ENCODE measurements at places on chromosomes 4 and X.

DNA sequence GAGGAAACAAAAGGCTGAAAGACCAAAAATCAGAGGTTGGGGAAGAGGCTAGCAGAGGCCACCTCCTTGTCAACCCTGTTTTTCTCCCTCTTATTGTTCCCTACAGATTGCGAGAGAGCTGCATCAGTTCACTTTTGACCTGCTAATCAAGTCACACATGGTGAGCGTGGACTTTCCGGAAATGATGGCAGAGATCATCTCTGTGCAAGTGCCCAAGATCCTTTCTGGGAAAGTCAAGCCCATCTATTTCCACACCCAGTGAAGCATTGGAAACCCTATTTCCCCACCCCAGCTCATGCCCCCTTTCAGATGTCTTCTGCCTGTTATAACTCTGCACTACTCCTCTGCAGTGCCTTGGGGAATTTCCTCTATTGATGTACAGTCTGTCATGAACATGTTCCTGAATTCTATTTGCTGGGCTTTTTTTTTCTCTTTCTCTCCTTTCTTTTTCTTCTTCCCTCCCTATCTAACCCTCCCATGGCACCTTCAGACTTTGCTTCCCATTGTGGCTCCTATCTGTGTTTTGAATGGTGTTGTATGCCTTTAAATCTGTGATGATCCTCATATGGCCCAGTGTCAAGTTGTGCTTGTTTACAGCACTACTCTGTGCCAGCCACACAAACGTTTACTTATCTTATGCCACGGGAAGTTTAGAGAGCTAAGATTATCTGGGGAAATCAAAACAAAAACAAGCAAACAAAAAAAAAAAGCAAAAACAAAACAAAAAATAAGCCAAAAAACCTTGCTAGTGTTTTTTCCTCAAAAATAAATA, 179.9 kb downstream of the AR start:
- DNase-seq, result no peak

- no peak for DNase-seq
Measured at GRCh38 chrX:31969714-31970113, 897.9 kb upstream of the FTHL17 start.

- DNase-seq, result peak; percentile 37
Measured at GRCh38 chr4:134470544-134470943, 269.0 kb upstream of the PABPC4L start.

DNA sequence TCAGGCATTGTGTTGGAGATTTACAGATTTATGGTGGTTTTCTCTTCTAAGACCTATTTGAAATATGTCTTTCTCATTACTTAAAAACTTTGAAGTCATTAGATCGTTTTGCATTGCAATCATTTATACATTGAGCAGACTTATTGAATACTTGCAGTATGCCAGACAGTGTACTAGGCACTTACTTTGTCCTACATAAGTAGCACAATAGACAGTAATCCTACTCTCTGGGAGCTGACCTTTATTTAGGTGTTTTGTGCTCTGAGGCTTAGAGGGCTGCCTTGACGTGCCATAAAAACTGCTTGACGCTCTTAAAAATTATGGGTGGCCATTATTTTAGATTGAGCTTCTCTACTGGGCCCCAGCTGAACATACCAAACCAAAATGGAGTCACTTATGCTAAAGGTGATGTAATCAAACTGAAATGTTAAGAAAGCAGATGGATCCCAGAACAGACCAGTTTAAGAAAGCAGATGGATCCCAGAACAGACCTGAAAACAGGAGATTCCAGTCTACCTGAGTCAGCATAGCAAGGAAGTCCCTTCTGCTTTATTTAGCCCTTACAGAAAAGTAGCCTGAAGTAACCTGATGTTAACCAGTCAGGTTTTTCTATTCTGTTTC, 42.4 kb downstream of the PTTG2 start:
- no peak for DNase-seq

GRCh38 chr4:3041192-3042142, 32.9 kb downstream of the HTT-AS start:
- peak; percentile 70 for DNase-seq

GRCh38 chr4:8306511-8307021, 37.0 kb downstream of the HTRA3 start:
- no peak for DNase-seq

GRCh38 chrX:55919367-55920221, 202.0 kb downstream of the RRAGB start:
- no peak for DNase-seq

- DNase-seq, result no peak
Measured at GRCh38 chr4:145690610-145691009, 10.7 kb downstream of the C4orf51 start.

DNA sequence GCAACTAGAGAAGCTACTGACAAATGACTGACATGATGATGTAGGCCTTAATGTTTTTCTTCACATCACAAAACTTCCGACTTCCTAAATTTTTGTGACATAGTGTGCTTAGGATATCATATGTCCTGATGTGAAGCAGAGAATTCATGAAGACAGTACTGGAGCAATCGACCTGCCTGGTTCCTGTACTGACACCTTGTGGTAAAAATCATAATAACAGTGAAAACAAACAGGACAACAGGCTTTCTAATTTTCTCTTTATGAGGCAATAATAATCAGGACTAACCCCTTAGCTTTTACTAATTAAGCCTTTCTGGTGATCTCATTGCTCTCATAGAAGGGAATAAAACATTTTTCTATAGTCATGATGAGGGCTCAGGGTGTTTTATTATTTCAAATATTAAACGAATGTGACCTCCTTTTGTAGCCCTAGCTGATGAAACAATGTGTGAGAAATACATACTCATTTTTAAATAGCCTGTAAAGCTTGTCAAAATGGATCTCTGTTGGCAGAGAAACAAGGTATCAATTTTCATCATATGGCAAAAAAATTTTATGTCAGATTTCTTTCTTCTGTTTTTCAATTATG, 158.4 kb downstream of the TENT5D start:
- DNase-seq, result peak; percentile 66

DNA sequence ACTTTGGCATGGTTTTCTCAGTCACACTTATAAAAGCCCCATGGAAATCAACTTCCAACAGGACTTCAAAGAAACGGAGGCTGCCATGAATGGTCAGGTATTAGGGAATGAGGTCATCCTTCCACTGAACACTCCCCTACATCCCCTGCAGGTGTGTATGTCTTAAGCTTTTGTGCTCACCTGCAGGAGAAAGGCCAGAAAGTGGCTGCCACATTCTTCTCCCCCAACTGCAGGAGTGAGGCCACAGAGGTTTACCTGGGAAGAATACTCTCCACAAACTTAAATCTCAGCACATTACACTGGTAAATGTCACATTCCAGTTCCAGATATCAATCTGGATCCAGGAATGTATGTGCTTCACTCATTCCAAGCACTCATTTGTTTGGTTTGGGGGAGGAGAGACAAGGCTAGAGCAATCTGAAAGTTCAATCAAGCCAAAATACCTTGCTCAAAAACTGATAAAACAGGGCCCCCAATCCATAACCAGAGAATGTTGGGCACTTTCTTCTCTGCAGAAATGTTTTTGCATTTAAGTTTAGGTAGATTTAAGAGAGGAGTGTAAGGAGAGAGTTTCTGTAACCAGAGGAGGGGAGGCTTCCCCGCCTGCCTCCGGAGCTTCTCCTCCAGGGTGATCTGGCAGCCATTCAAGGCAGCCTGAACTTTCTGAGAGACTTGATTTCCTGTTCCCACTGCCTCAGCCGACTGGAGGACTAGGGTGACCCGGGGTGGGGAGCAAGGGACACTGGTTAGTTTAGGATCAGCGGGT, 15.4 kb downstream of the FAM9C start:
- no peak for DNase-seq

DNA sequence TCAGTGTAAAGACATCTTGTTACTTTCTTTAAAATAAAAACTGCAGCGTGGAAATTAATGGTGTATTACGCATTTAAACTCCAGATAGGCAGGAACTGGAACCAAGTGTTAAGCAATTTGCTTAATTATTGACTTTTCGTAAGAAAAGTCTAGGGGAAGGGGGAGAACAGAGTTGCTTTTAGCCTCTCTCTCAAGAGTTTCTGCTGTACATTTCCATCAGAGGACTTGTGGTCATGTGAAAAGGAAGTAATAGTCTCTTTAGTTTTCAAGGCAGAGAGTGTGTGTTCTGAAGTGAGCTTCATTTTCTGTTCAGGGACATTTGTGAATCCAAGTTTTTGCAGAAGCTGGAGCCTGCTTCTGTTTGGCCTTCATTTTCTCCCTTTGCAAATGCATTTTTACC, 127.2 kb downstream of the UBE2K start:
- no peak for DNase-seq

DNA sequence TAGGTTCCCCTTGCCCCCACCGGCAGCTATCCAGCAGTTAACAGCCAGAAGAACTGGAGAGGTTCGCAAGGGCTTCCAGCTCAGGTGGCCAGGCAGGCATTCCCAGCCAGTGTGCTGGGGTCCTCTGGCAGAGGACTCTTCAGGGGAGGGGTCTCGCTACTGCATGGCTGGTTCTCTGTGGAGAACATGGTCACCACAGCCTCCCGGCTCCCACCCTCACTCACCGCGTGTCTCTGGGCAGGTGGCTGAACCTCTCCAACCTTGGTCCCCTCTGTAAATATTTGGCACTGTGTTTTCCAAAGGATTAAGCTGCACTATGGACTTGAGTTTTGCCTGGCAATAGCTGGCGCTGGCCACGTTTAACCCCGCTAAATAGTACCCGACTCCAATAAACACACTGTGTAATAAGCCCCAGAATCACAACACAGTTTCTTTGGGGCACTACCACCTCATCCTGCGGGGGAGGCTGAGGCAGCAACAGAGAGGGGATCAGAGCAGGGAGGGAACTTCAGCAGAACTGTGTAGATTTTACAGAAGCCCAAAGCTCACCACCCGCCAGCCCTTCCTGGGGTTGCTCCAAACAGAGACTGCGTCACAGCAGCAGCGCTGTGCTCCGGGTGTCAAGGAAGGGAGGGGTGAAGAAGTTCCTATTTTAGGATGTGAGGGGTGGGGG, 15.2 kb downstream of the BCOR start:
- DNase-seq, result no peak

- peak; percentile 24 for DNase-seq
Measured at GRCh38 chr4:41734371-41734770, 14.2 kb downstream of the PHOX2B start.

DNA sequence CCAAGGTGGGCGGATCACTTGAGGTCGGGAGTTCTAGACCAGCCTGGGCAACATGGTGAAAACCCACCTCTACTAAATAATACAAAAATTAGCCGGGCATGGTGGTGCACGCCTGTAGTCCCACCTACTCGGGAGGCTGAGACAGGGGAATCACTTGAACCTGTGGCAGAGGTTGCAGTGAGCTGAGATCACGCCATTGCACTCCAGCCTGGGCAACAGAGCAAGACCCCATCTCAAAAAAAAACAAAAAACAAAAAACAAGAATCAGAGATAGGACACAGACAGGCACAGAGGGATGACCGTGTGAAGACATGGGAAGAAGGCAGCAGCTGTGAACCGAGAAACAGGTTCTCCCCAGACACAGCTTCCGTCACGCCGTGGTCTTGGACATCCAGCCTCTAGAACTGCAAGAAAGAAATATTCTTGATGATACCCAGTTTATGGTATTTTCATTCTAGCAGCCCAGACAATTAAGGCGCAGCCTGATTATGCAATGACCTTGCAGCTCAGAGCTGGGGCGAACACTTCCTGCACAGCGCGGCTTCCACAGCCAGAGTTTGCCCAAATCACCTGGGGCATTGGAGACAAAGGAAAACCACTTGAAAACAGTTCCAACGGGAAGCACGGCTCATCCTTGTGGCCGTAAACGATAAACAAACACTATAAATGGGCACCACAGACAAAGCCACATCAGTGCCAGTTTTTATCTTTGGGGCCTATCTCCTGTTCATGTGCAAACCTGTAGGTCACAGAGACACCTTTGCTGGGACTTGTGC, 4.2 kb upstream of the ARSD start:
- no peak for DNase-seq

DNA sequence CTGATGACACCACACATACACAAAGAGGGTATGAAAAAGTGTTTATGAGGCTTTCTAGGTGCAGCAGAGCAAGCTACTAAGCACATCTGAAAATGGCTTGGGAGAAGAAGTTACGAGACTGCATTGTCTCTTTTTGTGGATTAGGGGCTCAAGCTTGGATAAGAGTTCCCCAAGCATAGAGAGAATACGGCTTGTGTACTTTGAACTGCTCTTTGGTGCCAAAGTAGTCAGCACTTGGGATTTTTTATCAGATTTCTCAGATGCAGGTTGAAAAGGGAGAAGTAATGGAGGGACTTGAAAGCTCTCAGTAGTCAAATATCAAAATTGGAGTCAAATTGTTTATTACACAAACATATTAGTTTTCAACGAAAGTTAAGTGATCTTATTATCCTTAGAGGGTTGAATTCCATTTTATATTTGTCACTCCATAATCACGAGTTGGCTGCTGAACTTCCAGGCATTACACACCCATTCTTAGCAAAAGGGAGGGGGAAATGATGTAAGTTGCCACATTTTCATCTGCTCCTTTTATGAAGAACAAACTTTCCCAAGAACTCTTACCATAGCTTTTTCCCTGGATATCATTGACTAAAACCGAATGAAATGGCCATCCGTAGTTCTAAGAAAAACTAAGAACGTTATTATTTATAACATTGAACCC, 1904.9 kb downstream of the PCDH7 start:
- peak; percentile 2 for DNase-seq

GRCh38 chr4:125985856-125986255, 671.1 kb downstream of the FAT4 start:
- no peak for DNase-seq

DNA sequence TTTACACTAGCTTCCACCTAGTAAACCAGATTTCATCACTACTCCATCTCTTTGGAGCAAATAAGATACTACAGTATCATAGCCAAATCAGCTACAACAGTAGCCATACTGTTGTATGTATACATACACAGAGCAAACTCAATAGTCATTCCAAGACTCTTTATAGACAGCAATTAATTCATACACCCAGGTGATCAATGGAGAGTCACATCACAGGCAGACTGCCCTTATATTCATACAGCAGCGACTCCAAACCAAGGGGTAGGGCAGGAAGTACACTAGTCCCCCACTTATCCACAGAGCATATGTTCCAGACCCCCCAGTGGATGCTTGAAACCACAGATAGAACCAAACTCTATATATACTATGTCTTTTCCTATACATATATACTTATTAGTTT, 76.6 kb downstream of the FBXW7 start:
- no peak for DNase-seq

DNA sequence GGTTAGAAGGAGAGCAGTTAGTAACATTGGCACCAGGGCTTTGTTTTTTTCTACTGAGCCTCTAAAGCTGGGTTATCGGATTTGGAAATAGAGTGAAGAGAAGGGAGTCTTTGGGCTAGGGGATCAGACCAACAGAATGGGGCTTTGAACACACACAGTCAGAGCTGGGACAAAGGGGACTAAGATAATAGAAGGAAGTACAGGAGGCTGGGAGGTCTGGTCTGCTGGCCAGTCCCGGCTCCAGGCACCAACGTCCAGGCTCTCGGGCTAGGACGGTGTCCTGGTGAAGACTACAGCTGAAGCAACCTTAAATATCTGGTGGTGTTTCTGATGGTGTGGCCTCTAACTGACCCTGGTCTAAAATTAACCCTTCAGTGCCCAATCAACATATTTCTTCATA, 57.5 kb downstream of the HHIP start:
- DNase-seq, result no peak

GRCh38 chr4:47715716-47716416, 122.0 kb downstream of the CORIN start:
- no peak for DNase-seq

All from RKO (cell line).